NCI-H1436 (cell line): ENCODE measurements at places on chromosomes 4 and X.

- no peak for DNase-seq
Observed at GRCh38 chrX:150406596-150406995, 43.5 kb downstream of the MAMLD1 start.

- DNase-seq, result no peak
Observed at GRCh38 chrX:17187136-17187756, 187.8 kb upstream of the NHS start.

DNA sequence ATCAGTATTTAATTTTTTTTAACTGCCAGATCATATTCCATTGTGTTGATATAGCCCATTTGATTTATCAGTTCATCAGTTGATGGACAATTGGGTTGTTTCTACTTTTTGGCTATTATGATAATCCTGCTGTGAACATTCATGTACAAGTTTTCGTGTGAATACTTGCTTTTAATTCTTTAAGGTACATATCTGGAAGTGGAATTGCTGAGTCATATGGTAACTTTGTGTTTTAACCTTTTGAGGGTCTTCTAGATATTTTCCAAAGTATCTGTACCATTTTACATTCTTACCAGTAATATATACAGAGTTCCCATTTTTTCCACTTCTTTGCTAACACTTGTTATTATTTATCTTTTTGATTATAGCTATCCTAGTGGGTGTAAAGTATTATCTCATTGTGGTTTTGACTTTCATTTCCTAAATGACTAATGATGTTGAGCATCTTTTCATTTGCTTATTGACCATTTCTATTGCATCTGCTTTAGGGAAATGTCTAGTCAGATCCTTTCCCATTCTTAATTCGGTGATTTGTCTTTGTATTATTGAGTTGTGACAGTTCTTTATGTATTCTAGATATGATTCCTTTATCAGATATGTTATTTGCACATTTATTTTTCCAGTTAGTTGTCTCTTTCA lies 75.2 kb upstream of the NUDT6 start:
- no peak for DNase-seq

DNA sequence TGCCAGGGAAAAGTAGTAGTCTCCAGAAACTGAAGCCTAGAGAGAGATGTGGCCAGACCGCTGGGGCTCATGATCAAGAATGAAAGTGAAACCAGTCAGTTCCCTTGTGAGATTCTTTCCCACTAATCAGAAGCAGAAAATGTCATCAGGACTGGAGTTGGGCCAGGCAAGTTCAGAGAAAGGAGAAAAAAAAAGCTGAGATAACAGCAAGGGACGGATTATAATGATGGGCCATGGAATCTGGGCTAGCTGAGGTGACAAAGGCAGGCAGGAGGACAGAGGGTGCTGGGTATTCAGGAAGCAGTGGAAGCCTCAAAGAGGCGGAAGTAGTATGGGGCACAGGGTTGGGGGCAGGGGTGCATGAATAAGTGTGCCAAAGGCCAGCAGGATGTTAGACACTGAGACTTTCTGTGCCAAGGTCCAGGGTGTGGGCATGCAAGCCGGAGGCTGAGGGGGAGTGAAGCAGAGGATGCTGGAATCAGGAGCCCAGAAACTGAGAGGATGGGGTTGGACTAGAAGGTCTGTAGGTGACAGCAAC lies 2.5 kb downstream of the CXorf38 start:
- DNase-seq, result no peak

- no peak for DNase-seq
Observed at GRCh38 chr4:75142382-75142781, 209.5 kb downstream of the PARM1 start.

DNA sequence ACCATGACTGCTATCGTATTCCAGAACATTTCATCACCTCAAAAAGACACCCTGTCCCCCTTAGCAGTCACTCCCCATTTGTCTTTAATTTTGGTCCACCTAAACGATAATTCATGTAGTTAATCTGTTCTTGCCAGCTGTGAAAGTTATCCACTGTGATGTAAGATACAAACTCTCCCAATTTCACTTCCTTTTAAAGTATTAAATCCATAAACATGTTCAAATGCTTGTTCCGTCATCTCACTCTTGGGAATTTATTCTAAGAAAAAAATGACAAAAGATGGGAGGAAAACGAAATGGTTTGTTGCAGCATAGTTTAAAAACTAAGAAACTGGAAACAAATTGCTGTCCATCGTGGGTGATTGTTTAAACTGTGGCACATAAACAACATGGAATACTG lies 53.7 kb upstream of the IRF2 start:
- no peak for DNase-seq

- DNase-seq, result no peak
Observed at GRCh38 chr4:183755596-183755995, 96.5 kb downstream of the TRAPPC11 start.

GRCh38 chr4:184653650-184654049 lies 4.1 kb downstream of the PRIMPOL start:
- DNase-seq, result no peak

GRCh38 chr4:118850488-118851173 lies 14.7 kb upstream of the SEC24D start:
- DNase-seq, result no peak

- DNase-seq, result no peak
Observed at GRCh38 chr4:87498446-87498900, 30.7 kb downstream of the SPARCL1 start.

DNA sequence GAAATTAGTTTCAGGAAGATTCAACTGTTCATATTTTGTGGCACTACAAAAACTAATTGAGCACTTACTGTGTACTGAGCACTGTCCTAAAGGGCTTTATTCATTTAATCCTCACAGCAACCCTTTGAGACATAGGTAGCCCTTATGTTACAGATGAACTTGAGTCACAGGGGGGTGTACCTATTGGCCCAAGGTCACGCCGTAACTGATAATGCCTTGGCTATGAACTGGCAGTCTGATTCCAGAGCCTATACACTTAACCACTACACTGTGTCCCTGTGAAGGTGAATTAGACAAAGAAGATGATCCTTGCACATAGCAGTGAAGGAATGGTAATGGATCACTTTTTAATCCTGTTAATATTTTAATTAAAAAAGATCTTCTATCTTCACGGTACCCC lies 12.0 kb downstream of the TMEM165 start:
- no peak for DNase-seq

DNA sequence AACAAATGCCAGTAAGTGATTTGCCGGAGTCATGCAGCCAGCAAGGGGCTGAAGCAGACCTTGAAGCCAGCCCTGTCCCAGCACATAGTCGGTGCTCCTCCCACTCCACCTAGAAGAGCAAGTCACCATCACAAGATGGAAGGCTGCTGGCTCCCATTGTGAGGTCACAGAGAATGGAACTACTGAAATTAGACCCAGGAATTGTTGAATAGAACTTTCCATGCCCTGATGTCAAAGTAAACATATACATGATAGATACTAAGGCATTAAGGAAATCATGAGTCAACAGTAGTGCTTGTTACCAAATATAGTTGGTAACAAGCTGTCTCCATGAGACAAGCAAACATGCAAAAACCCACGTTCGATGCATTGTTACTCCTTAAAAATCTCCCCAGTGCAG lies 177.1 kb upstream of the MID1 start:
- DNase-seq, result no peak

- no peak for DNase-seq
Observed at GRCh38 chrX:121150217-121150616, 102.8 kb downstream of the GLUD2 start.

- DNase-seq, result no peak
Observed at GRCh38 chrX:118228041-118228440, 111.4 kb upstream of the KLHL13 start.

GRCh38 chrX:71542825-71543224 lies 9.9 kb downstream of the OGT start:
- DNase-seq, result no peak

DNA sequence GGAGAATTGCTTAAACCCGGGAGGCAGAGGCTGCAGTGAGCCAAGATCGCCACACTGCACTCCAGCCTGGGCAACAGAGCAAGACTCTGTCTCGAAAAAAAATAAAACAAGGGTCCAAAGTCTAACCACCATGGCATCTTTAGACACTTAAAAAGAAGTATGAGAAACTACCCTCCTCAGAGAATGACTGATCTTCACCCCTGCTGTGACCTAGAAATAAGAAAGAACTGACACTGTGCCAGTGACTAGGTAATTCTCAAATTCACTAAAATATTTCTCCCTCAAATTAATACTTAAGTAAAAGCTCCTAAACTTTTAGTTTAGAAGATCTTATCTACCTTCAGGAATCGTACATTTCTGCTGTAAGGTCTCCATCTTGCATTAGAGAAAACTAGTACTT lies 80.3 kb downstream of the AFAP1 start:
- DNase-seq, result no peak

GRCh38 chrX:153773741-153774575 lies 6.9 kb upstream of the SRPK3 start:
- DNase-seq, result no peak

- DNase-seq, result no peak
Observed at GRCh38 chr4:93896516-93896915, 68.0 kb downstream of the ATOH1 start.

DNA sequence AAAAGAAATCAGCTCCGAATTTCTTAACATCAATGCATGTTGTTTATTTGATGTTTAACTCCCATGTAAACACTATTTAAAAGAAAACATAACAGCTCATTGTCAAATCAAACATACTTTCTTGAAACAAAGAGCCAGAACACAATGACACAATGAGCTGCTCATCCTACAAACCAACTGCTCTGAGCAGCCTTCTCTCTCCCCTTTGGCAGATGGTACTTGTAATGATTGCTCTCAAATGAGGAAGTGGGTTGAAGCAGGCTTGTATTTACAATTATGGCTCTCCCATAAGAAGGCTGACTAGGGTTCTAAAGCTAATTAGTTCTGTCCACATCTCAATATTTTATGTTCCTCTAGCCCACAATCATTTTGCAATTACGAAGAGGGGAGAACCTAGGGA lies 637.8 kb upstream of the ADGRL3 start:
- DNase-seq, result no peak

GRCh38 chr4:98688411-98689290 lies 30.2 kb upstream of the TSPAN5 start:
- no peak for DNase-seq

DNA sequence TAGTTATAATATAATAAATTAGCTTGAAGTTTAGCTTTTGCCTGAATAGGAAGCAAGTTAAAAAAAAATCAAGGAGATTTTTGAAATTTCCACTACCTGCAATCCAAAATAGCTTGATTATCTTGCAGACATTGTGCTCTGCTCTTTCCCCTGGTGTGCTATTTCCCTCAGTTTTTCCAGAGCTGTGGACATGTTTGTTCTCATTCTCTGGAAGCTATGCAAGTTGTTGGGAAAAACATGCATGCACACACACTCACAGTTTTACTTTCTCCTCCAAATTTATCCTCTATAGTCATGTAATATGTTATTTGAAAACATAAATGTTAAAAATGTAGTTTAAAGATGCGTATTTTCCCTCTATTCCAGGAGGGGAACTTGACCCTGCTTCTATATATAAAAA lies 225.8 kb upstream of the ARSJ start:
- no peak for DNase-seq
